B cell (primary cell): ENCODE measurements at places on chromosomes 7 and 10. TPM values are rescaled to one million over a fixed set of nuclear protein-coding genes. Genes with fewer than 3 reads are reported as not detected.

AKR1C1 gene
- 0.03 and 0.25 TPM in 2 replicates for polyA plus RNA-seq

TMEM178B gene
- polyA plus RNA-seq = 0.28 TPM in 1 of 2 replicates, not detected in the other

WNT8B gene
- 0.06 TPM in 1 of 2 replicates, not detected in the other for polyA plus RNA-seq

OR6B1 gene
- polyA plus RNA-seq = not detected in 2 replicates

DNA sequence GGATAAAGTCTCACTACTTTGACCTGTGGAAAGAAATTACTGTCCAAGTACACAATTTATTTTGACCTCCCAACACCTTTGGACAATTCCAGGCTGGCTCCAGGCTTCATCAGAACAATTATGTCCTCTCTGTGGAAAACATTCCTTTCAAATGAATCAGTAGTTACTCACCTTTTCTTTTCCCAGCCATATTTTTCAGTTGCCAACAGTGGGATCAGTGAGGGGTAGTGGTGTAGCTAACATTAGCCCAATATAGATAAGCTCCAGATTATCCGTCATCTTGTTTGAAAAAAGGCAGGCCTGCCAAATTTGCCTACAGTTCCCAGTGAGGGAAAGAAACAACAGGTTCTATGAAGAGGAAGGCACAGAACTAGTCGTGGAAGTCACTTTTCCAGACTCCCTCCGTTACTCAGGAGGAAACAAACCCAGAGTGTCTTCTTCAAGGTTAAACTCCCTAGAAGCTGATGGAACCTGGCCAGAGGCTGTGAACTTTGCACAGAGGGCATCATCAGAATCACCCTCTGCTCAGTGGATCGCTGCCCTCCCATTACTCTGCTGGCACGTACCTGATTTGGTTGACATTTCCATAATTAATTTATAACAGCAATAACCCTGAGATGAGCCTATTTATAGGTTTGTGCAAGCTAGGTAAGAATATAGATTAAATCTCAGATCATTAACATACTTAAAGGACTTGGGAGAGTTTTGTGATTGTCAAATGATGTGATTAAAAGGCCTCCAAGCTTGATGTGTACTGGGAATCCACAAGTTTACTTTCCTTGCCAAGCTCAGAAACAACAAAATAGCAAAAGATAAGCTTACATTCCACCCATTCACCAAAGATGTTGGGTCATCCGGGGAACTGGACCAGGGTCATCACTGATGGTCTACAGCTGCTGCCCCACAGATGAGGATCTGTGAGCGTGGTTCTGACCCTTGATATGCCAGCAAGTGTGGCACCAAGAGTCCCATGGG lies 654.6 kb upstream of the GALNT17 start:
- no peak for DNase-seq
- H3K4me1 ChIP-seq = no peaks in the 10 kb centered on the region
- H3K36me3 ChIP-seq = no peaks in the 10 kb centered on the region
- no peak overlapping the region for H3K27ac ChIP-seq
- H3K4me3 ChIP-seq = no peak overlapping the region

DNA sequence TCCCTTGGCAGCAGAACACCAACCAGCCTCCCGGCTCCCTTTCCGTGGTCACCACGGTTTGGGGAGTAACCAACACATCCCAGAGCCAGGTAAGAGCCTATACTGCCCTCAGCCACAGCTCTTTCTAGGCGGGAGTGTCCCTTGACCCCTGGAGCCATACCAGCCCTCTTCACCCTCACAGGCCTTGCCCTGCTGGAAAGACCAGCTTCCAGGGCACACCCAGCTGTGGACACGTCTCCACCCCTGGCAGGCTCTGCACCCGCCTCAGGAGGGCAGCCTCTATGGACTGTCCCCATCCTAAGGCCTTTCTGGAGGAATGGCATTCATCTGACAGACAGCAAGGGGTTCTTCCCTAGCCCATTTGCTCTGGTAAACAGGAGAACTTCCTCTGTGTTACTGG lies 57.5 kb upstream of the PPIF start:
- no peak overlapping the region for H3K4me3 ChIP-seq
- no peak for DNase-seq
- no peak overlapping the region for H3K27ac ChIP-seq
- H3K4me1 ChIP-seq = peaks cover 40% of the 10 kb centered on the region
- no peaks in the 10 kb centered on the region for H3K27me3 ChIP-seq

DNA sequence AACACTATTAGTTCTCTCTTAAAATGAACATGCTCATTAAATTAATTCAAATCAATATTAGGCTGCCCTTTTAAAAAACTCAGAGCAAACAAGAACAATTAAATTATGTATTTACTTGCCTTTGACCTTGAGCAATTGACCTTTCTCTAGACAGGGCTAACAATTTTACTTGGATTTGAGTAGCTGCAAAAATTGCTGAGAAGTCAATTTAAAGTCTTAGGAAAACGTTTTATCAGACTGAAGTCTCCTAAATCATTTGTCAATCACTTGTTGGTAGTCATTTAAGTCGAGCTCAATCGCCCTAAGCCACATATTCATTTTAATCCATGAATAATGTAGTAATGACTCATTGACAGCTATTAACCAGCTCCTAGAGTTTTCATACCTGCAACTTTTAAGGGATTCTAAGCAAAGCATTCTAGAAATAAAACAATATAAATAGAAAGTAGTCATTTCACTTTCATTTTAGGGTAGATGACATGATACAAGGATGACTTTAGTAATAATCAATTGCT lies 84.9 kb upstream of the SEC61G start:
- H3K4me3 ChIP-seq = no peak overlapping the region
- H3K27me3 ChIP-seq = no peaks in the 10 kb centered on the region
- no peak overlapping the region for H3K27ac ChIP-seq
- no peaks in the 10 kb centered on the region for H3K36me3 ChIP-seq
- no peaks in the 10 kb centered on the region for H3K4me1 ChIP-seq

DNA sequence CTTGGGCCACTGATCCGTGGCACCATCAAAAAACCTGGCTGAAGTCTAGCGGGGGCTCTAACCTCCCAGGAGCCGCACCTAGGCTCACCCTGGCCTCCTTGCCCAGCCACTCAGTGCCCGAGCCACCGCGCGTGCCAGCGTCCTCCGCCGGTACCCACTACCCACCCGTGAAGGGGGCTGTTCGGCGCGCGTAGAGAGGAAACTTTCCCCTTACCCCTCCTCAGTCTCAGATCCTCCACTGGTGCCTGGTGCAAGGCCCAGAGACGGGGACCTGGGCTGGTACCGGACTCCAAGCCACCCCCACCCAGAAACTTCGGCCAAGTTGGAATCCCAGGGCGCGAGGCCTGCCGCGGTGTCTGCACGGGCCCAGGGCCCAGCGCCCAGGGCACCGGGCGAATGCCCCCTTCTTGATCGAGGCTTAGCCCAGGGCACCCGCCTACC lies 3.5 kb upstream of the EBF3 start:
- DNase-seq = peak; percentile 12
- no peak overlapping the region for H3K27ac ChIP-seq
- H3K27me3 ChIP-seq = peaks cover 73% of the 10 kb centered on the region
- peaks cover 61% of the 10 kb centered on the region for H3K4me1 ChIP-seq

GRCh38 chr10:73875139-73875475 lies 752 bp upstream of the CAMK2G start:
- no peaks in the 10 kb centered on the region for H3K27me3 ChIP-seq
- H3K4me3 ChIP-seq = peak overlapping the region; percentile 98
- DNase-seq = peak; percentile 85
- H3K36me3 ChIP-seq = peaks cover 20% of the 10 kb centered on the region
- H3K4me1 ChIP-seq = peaks cover 45% of the 10 kb centered on the region

- H3K4me3 ChIP-seq = no peak overlapping the region
- no peaks in the 10 kb centered on the region for H3K4me1 ChIP-seq
- no peak for DNase-seq
- no peaks in the 10 kb centered on the region for H3K36me3 ChIP-seq
- H3K27ac ChIP-seq = no peak overlapping the region
- peaks cover 10% of the 10 kb centered on the region for H3K27me3 ChIP-seq
These were observed 47.2 kb upstream of the SFTPD start for GRCh38 chr10:79995979-79996634.
